Left hindlimb (tissue), 1 donor: ENCODE measurements at places on chromosomes 16 and 17.
A peak's percentile ranks its signal among the peaks of the same experiment; 100 is the strongest.

DNA sequence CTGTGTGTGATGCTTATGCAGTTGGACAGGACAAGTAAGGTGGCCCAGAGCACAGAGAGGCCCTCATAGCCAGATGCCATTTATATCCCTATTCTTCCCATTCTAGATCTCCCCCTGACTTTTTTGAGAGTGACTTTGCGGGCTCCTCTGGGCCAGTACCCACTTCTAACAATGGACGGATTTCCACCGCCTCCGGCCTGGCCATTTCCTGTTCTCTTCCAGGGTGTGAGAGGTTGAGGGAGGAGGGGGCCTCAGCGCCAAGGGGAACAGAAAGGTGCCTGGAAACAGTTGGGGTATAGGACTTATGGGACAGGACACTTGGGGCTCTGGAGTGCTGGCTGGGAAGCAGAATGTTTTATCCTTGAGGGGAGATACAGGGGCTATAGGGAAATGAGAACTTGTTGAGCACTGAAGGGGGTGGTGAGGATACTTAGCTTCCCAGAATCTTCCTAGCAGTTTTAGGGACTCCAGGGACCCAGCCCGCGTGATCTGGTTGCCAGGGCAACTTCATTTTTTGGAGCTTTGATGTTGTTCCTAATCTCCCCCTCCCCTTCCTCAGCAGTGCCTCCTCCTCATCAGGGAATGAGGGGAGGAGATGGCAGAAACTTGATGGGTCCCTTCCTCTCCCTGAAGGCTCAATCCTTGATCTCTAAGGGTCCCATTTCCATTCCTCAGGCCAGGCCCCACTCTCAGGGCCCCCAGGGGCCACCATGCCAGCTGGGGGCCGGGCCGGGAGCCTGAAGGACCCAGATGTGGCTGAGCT, 3.6 kb downstream of the TAOK2 start:
- no peak for DNase-seq

DNA sequence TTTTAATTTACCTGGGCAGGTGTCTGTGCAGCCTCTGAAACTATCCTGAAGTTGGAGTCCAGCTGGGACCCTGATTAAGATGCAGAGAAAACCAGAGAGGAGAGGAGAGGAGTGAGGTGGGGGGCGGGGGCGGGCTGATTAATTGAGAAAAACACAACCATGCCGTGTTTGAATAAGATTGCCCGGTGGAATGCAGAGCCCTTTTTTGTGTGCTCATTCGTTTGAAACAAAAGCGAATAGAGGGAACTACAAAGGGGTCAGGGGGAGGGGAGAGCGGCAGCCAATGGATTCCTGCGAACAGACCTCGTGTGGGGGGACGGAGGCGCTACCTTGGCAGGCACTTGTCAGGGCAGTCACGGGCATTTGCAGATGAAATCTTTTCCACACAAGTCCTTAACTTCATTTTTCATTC, 355.8 kb downstream of the SOX9 start:
- DNase-seq, result no peak

GRCh38 chr17:41329279-41329948, 13.9 kb upstream of the KRTAP17-1 start:
- DNase-seq, result no peak

- DNase-seq, result no peak
Measured at GRCh38 chr17:41917679-41918313, 955 bp downstream of the ACLY start.

DNA sequence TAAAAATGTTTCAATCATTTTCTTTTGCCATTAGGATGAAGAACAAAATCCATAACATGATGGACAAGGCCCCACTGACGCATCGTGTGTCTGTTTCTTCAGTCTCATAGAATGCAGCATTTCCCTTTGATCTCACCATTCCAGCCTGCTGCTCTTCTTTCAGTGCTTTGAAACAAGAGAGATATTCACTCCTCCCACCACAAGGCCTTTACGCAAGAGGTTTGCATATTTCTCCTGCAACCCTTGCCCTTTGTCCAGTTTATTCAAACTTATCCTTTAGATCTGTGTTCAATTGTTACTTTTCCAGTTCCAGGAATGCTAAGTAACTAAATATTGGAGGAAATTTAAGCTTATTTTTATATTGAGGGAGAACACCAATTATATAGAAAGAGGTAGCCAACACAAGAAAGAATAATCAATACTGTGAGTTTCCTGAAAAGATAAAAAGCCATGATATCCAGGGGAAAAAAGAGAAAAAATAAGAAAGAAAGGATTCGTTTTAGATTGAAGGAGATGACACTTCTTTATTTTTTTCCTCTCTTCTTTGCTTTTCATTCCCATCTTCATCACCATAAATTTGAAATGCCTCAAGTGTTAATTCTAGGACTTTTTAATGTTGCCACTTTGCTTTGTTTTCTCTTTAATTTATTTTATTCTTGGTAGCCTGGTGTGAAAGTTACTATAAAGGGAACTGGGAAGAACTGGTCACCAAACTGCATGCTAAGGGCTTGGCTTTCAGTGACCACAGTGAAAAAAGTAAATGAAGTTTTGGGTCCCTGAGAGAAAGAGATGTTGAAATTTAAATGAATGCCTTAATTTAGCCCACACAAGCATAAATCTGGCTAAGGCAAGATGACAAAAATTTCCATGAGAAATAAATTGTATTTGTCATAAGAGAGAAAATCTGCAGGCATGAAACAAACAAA, 102.1 kb downstream of the KIF2B start:
- DNase-seq, result no peak

DNA sequence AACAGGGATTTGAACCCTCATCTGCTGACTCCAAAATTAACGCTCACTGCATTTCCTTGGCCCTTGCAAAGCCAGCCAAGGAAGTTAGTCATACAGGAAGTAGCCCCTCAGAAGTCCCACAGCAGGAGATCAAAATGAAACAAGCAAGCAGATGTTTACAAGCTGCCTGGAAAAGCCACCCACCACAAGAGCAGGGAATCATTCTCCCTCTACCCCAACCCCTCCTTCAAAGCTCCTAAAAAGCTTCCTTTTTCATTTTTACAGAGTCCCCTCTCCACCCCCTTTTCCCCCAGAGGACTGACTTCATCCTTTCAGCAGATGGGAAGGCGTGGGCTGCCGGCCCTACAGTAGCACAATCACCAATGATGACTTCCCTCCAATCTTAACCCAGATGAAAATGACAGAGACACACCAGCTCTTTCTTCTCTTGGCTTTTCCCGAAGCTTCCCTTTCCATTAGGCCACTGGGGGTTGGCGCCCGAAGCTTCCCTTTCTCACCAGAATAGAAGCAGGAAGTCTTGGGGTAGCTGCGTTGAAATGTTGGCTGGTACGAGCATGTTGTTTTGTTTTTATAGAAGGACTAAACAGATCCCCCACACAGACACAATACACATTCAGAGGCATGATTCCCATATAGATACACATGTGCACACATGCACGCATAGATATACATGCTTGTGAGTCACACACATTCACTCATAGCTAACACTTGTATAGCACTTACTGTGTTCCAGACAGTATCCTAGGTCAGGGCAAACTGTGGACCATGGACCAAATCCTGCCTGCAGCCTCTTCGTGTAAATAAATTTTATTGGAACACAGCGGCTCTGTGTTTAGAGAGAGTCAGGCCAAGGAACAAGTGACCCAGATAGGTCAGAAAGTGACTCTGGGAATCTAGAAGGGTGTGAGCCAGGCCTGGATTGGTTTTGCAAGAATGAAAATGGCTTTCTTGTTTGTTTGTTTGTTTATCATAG, 17.4 kb downstream of the ITPRIPL2 start:
- peak; percentile 69 for DNase-seq

DNA sequence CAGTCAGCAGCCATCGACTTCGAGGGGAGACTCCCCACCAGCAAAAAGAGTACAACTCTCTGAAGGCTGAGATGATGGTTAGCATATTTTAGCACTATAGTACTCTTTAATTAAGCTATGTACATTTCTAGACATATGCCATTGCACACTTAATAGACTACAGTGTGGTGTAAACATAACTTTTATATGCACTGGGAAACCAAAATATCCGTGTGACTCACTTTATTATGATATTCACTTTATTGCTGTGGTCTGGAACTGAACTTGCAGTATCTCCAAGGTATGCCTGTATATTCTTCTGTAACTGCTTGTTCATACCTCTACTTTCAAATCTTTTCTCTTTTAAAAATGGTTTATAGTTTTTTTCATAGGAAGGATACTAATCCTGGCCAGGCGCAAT, 11.0 kb upstream of the NXPH3 start:
- no peak for DNase-seq

DNA sequence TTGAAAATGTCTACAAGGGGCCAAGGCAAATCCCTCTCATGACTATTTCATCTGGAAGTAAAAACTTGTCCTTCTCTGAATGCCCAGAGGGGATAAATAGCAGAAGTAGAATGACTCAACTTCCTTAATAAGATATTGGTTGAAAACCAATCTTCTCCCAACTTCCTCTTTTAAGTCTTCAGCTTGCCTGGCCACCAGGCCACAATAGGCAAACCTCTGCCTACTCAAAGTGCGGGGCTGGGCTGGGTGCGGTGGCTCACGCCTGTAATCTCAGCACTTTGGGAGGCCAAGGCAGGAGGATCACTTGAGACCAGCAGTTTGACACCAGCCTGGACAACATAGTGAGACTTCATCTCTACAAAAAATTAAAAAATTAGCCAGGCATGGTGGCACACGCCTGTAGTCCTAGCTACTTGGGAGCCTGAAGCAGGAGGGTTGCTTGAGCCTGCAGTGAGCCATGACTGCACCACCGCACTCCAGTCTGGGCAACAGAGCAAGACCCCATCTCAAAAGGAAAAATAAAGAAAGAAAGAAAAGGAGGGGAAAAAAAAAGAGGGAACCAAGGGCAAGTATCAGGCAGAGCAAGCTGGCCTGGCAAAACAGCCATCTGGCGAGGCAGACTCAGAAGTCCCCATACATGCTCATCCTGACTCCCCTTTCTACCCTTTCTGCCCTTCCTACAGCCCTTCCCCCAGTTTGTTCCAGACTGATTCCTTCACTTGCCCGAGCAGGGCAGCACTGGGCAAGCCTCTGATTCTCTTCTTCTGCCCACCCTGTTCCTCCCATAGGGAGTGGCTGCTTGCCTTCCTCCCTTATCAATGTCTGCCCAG, 20.6 kb downstream of the MAP3K14 start:
- DNase-seq, result peak; percentile 17

- DNase-seq, result peak; percentile 27
Measured at GRCh38 chr16:57770361-57770760, 31.9 kb downstream of the KIFC3 start.

GRCh38 chr17:32161029-32161428, 18.7 kb downstream of the RHOT1 start:
- no peak for DNase-seq

DNA sequence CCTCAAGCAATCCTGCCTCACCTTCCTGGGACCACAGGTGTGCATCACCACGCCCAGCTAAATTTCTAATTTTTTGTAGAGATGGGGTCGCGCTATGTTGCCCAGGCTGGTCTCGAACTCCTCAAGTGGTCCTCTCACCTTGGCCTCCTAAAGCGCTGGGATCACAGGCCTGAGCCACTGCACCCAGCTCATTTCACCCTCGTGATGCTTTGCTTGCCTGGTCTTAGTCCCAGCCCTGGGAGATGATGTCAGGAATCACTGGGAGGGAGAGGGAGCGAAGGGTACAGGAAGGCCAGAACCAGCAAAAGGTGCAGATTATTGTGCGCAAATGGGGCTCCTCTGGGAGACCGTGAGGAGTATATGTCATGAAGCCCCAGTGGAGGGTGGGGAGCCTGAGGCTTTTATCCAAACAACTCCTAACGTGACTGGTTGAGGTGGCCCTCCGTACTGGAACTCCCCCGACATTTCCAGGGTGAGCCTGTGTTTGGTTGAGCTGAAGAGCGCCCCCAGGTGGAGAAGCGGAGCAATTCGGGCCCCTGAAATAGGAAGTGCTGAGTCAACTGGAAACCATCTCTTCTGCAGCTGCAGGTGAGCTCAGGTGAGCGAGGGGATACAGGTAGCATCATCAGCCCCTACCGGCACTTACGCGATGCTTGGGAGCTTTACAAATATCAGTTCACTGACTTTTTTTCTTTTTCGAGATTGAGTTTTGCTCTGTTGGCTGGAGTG, 41.2 kb upstream of the HAPSTR1 start:
- no peak for DNase-seq

DNA sequence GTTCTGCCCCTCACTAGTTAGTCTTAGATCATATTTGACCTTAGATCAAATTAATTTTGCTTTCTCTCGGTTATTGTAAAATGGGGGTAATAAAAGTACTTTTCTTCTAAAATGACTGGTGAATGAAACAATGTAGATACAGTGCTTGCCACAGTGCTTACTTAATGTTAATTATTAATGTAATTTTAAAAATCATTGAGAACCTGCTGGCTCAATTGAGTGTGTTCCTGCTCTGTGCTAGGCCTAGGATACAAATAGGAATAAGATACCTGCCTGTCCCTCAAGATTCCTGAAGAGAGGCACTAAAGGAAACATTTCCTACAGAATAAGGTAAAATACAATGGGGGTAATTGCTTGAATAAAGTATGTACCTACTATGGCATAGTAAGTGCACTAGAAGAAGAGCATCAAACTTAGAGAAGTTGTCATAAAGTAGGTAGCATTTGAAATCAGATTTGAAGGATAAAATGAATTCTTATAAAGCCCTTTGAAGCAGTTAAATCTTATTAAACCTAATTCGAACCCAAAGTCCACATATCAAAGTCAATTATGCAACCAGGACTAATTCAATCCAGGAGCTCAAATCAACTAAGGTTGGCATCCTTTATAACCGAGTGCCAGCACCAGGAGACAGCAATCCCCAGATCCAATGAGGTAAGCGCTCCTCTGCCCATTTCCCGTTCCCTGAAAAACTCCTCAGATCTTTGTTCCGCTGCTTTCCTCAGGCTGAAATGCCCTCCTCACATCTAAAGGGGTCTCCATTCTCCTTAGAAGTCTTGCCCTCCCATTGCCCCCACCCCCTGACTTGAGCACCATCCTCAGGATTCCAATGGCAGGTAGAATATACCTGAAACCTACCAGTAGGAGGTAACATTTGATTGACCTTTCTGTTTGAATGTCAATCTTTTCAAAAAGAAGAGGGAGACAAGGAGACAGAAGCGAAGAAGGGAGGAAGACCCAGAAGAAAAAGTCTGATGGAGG, 2.4 kb upstream of the MED13 start:
- DNase-seq, result no peak

GRCh38 chr16:67531247-67531646, 2.6 kb downstream of the RIPOR1 start:
- no peak for DNase-seq

DNA sequence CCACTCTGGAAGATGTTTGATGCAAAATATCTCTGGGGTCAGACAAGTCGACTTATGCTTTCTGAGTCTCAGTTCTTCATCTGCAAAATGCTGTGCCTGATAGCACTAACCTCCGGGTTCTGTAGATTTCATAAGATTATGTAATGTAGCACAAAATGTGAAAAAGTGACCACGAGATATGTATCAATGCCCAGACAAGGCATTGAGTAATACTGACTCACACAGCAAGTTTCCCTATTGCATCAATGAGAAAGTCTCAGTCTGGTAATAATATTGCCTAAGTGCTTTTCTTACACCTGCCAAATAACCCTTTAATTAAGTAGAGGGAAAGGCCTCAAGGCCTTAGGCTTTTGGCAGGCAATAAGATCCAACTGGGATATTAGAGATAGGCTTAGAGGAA, 41.4 kb upstream of the MMP2 start:
- no peak for DNase-seq

- no peak for DNase-seq
Measured at GRCh38 chr17:9677896-9678295, 32.6 kb downstream of the USP43 start.
